ENCODE measurements at places on chromosomes 16 and 17. TPM values are rescaled to one million over a fixed set of nuclear protein-coding genes. Genes with fewer than 3 reads are reported as not detected.
A peak's percentile ranks its signal among the peaks of the same experiment; 100 is the strongest.

DNA sequence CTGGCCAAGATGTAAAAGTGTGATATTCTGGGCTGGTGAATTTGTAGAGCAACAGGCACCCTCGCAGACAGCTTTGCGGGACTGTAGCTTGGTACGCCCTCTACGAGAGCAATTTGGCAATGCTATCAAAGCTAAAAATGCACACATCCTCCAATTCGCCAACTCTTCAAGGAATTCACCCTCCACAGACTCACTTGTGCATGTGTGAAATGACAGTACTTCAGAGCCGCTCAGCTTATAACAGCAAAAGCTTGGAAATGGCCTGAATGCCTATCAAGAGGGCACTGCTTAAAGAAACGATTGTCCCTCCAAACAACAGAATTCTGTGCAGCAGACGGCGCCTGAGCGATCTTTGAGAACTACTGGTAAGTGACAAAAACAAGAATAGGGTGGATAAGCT, 130.8 kb downstream of the SDK2 start:
- H3K27me3 ChIP-seq: no peaks in the 10 kb centered on the region
- H3K4me3 ChIP-seq: no peak overlapping the region
- H3K36me3 ChIP-seq: no peaks in the 10 kb centered on the region
- no peak overlapping the region for H3K27ac ChIP-seq
- no peak for DNase-seq

DNA sequence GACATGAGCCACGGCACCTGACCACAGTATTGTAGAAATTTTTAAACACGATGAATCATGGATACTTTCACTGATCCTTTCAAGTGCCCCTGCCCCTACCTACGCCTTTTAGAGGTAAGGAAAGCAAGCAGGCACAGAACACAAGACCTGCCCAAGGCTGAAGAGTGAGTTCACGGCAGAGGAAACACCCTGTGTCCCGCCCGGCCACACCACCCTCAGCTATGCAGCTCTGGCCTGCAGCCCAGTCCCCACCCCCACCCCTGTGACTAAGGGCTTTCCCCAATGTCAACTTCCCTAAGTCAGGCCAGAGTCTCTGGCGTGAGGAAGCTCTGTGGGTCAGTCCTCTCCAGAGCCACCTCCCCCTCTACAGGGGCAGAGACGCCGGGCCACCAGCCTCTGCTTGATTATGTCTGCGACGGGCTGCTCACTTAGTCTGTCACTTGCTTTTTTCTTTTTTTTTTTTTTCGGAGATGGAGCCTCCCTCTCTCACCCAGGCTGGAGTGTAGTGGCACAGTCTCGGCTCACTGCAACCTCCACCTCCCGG, 8.4 kb downstream of the SLC16A5 start:
- H3K4me3 ChIP-seq: no peak overlapping the region
- H3K27ac ChIP-seq: no peak overlapping the region
- H3K27me3 ChIP-seq: no peaks in the 10 kb centered on the region
- no peaks in the 10 kb centered on the region for H3K4me1 ChIP-seq

DNA sequence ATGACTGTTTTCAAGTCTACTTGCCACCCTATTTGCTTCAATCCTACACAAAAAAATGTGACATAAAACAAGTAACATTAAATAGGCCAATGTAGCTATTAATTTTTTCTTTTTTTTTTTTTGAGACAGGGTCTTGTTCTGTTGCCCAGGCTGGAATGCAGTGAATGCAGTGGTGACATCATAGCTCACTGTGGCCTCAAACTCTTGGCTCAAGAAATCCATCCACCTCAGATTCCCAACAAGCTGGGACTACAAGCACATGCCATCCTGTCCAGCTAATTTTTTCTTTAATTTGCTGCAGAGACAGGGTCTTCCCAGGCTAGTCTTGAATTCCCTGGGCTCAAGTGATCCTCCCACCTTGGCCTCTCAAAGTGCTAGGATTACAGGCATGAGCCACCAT, 29.4 kb downstream of the ANKFY1 start:
- no peaks in the 10 kb centered on the region for H3K4me1 ChIP-seq
- H3K27ac ChIP-seq: no peak overlapping the region
- H3K36me3 ChIP-seq: peaks cover 57% of the 10 kb centered on the region
- no peak overlapping the region for H3K4me3 ChIP-seq
- DNase-seq: no peak

- H3K27me3 ChIP-seq: no peaks in the 10 kb centered on the region
- no peak overlapping the region for H3K27ac ChIP-seq
- H3K36me3 ChIP-seq: no peaks in the 10 kb centered on the region
- no peak overlapping the region for H3K4me3 ChIP-seq
These were observed 124.0 kb downstream of the MYO1D start for GRCh38 chr17:32752934-32753333.

GRCh38 chr16:68756239-68756915, 19.3 kb downstream of the CDH1 start:
- peak; percentile 50 for DNase-seq
- H3K4me3 ChIP-seq: no peak overlapping the region
- peaks cover 4% of the 10 kb centered on the region for H3K4me1 ChIP-seq
- H3K27me3 ChIP-seq: no peaks in the 10 kb centered on the region
- H3K27ac ChIP-seq: no peak overlapping the region
- no peaks in the 10 kb centered on the region for H3K36me3 ChIP-seq

DNA sequence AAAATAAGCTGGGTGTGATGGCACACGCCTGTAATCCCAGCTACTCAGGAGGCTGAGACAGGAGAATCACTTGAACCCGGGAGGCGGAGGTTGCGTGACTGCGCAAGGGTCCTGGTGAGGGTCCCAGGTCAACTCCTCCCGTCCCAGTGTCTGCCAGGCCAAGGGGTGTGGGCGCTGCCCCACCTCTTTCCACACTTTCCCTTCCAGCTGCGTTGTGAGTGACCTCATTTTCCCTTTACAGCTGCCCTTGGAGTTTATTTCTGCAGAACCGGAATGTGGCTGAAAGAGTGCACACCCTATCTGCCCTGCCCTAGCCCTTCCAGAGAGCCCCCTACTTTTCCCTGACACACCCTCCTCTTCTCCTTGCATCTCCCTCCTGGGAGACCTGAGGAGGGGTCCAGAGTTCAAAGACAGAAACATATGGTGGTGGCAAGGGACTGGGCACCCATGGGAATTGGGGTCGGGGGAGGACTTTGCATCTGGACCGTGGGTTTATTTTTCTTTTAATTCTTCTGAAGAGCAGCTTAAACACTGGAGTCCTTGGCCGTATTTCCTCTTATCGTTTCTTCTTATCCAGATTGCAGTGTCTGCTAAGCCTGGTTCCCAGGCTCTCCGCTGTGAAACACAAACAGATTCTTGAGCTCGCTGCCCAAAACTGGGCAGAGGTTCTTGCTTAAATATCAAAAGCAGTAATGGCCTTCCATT, 20.9 kb downstream of the MRC2 start:
- H3K36me3 ChIP-seq: no peaks in the 10 kb centered on the region
- peaks cover 13% of the 10 kb centered on the region for H3K4me1 ChIP-seq
- H3K27ac ChIP-seq: no peak overlapping the region

DNA sequence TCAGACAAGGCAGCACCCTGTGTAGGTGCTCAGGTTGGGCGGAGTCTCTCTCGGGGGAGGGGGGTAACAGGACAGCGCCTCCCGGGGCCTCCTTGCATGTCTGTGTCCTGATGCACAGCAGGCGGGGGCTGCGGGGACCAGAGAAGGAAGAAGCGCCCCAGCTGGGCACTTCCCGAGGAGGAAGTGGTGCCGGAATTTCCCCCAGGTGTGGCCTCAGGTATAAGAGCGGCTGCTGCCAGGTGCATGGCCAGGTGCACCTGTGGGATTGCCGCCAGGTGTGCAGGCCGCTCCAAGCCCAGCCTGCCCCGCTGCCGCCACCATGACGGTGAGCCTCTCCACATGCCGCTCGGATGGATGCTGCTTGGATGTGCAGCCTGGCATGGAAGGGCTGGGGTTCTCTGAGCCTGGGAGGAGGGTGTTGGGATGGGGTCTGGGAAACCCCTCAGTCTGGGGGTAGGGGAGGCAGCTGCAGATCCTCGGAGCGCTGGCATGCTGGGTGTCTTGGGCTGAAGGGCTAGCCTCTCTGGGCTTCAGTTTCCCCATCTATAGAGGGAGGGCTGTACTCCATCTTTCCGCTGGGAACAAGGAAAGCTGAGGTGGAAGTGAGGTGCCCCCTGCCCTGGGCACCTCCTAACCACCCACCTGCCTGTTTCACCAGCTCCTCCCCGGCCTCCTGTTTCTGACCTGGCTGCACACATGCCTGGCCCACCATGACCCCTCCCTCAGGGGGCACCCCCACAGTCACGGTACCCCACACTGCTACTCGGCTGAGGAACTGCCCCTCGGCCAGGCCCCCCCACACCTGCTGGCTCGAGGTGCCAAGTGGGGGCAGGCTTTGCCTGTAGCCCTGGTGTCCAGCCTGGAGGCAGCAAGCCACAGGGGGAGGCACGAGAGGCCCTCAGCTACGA, at the start of gene IL17C:
IL17C (plus strand) TSS at position 250 of the 908 bp plus-strand sequence; CDS start at position 320, 70 bp downstream.
- peaks cover 47% of the 10 kb centered on the region for H3K4me1 ChIP-seq
- H3K4me3 ChIP-seq: no peak within 1 kb of the TSS
- H3K27ac ChIP-seq: no peak within 1 kb of the TSS
- no peaks in the 10 kb centered on the region for H3K36me3 ChIP-seq

DNA sequence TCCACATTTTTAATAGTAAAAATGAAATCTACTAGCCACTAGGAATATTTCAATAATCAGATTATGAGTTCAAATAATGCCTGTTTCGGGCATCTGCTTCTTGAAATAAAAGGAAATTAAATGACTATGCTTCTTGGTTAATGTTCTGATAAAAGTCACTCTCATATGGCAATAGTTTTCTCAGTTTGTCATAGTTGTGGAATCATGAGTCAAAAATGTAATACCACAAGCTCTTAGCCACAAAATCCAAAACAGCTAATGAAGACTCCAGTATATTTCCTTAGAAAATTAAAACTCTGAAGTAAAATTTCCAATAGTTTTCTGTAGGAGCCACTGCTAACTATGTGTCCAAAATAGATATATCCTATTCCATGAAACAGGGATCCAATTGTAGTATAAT, 676.3 kb upstream of the CDH8 start:
- H3K4me3 ChIP-seq: no peak overlapping the region
- no peaks in the 10 kb centered on the region for H3K27me3 ChIP-seq
- no peaks in the 10 kb centered on the region for H3K36me3 ChIP-seq
- no peak overlapping the region for H3K27ac ChIP-seq

GRCh38 chr16:78390092-78390491, 290.6 kb downstream of the WWOX start:
- no peaks in the 10 kb centered on the region for H3K36me3 ChIP-seq
- H3K27me3 ChIP-seq: no peaks in the 10 kb centered on the region
- no peak overlapping the region for H3K4me3 ChIP-seq
- no peaks in the 10 kb centered on the region for H3K4me1 ChIP-seq
- no peak overlapping the region for H3K27ac ChIP-seq

GRCh38 chr16:84729716-84730320, 30.0 kb downstream of the USP10 start:
- H3K36me3 ChIP-seq: peaks cover 15% of the 10 kb centered on the region
- DNase-seq: no peak
- no peaks in the 10 kb centered on the region for H3K27me3 ChIP-seq
- H3K27ac ChIP-seq: peak overlapping the region; percentile 92
- H3K4me3 ChIP-seq: peak overlapping the region; percentile 57

DNA sequence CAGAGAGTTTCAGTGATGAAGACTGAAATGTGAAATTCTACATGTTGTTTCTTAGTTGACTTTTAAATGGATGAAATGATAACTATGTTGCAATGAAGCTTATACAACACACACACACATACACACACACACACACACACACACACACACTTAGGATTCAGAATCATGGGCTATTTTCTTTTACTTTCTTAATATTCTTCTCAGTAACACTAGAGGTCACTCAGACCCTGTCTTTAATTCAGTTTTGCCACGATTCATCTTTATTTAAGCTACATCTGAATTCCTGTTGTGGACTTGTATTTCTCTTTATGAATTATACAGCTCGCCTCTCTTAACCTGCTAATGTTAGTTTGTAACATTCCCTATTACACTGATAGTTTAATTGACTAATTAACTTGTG, 109.6 kb upstream of the GOT2 start:
- no peaks in the 10 kb centered on the region for H3K27me3 ChIP-seq
- no peaks in the 10 kb centered on the region for H3K4me1 ChIP-seq
- H3K36me3 ChIP-seq: no peaks in the 10 kb centered on the region
- peak; percentile 60 for DNase-seq
- no peak overlapping the region for H3K27ac ChIP-seq

- H3K36me3 ChIP-seq: peaks cover 3% of the 10 kb centered on the region
- H3K4me1 ChIP-seq: peaks cover 59% of the 10 kb centered on the region
- peak within 1 kb of the TSS; percentile 76 for H3K27ac ChIP-seq
- peak within 1 kb of the TSS; percentile 95 for H3K4me3 ChIP-seq
These were observed at the start of gene MCRIP2 for GRCh38 chr16:641326-642188. MCRIP2 (plus strand) TSS chr16:641828; CDS start chr16:641992, 164 bp downstream.

- H3K36me3 ChIP-seq: no peaks in the 10 kb centered on the region
- H3K27ac ChIP-seq: peak overlapping the region; percentile 67
- peak overlapping the region; percentile 77 for H3K4me3 ChIP-seq
- peaks cover 61% of the 10 kb centered on the region for H3K4me1 ChIP-seq
- peak; percentile 84 for DNase-seq
These were observed 879 bp downstream of the SOCS1 start for GRCh38 chr16:11254913-11255736.

DNA sequence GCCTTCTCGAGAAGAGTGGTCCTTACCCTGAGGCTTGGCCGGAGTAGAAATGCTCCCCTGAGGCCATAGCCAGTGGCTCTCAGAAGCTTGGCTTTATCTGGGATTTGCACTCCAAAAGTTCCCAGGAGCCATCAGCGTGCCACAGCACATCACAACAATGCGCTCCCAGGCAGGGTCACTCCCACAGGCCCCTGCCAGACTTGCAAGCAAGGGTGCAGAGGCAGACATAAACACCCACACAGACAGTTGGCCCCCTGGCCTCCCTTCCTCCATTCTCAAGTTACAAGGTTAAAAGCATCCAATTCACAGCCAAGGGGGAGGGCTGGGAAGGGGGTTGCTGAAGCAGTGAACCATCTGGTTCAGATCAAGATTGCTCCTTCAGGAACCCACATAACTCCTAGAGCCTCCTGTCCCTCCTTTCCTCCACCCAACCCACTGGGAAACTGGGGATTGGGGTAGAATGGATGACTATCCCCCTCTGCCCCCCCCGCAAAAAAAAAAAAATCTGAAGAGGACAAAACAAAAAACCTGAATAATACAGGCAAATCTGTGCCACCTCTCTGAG, 1.8 kb downstream of the ST3GAL2 start:
- H3K27me3 ChIP-seq: no peaks in the 10 kb centered on the region
- H3K4me3 ChIP-seq: peak overlapping the region; percentile 96
- H3K4me1 ChIP-seq: peaks cover 59% of the 10 kb centered on the region
- peak; percentile 77 for DNase-seq
- H3K27ac ChIP-seq: peak overlapping the region; percentile 89

DNA sequence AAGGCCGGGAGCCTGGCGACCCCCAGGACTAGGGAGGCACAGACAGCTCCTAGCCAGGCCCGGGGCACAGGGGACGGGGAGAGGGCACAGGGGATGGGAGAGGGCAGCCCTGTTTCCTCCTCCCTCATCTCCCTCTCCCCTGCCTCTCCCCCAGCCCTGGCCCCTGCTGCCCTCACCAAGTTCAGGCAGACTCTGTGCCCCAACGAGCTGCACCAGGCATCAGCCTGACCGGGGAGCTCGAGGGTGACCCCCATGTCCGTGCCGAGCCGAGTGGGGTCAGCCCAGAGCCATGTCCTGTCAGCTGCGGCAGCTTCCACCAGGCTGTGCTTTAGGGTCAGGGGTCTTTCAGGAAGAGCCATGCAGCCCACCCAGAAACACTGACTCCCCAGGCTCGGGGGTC, 6.0 kb downstream of the CDH15 start:
- no peaks in the 10 kb centered on the region for H3K27me3 ChIP-seq
- H3K4me3 ChIP-seq: no peak overlapping the region
- H3K4me1 ChIP-seq: peaks cover 6% of the 10 kb centered on the region
- no peak for DNase-seq
- H3K36me3 ChIP-seq: no peaks in the 10 kb centered on the region

Gene NLRC3
- 31.5 TPM for total RNA-seq

Gene PPY
- total RNA-seq: not detected

Gene KCNJ2
- not detected for total RNA-seq

Gene STH
- total RNA-seq: not detected

Gene OR4D1
- total RNA-seq: not detected

Gene CDH1
- not detected for total RNA-seq

Gene KRT12
- not detected for total RNA-seq

Gene ZNF597
- total RNA-seq: 1.3 TPM

Gene CTCF
- total RNA-seq: 36.0 TPM

Gene CMTM2
- total RNA-seq: not detected

Data from Karpas-422 (cell line).